ENCODE measurements at places on chromosomes 7 and 10.

DNA sequence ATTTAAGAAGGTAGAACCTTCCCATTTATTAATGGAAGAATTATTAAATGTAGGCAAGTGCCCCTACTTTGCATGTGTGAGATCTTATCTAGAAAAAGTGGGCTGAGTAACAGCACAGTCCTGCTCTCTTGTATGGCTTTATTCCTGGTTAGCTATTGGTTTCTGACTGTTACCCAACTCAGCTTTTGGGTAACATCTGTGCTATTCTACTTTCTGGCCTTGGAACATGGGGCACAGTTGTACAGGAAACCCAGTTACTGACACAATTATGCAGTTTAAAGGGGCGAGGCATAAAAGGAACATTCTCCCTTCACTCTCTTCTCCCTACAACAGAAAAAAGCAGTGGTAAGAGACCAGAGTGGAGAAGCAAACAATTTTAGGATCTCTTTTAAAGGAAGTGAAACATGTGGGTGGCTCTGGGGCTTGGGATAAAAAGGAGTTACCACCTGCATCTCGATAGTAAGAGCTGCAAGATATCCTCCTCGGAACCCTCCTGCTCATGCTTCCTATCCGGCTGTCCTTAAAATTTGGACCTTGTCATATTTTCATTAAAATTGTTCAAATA is 16.0 kb downstream of the NUDT5 start:
- DNase-seq: no peak

- DNase-seq: no peak
Observed at GRCh38 chr7:99314504-99314903, 11.2 kb upstream of the ARPC1A start.

DNA sequence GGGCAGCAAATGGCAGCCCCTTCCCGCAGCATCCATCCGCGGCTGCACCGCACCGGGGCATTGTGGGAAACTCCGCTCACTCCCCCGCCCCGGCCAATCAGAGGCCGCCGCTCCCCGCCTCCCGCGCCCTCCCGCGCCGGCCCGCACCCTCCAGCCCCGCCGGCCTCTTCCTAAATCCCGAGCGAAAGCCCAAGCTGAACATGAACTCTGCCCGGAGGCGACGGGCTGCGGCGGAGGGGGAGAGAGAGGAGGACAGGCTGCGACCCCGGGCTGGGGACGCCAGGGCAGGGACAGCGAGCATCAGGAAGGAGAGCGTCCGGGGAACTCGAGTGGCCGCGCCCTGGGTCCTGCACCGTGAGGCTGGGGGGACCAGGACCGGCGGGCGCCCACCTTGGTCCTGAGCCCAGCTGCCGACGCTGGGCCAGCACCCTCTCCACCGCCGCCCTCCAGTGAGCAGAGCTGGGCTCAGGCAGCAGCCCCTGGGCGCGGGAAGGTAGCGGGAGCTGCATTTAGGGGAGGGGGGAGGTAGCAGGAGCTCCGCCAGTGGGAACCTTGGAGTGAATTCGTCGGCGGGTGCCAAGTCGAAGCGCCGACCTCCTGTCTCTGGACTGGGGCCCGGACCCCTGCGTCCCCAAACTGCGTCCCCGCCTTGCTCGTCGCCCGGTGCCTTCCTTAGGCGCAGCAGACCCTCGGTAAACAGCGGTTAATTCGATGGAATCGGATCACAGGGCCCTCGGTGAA is at the start of gene DGKI:
Gene DGKI, minus strand, starts transcription at position 148 of the 741 bp plus-strand sequence.
- no peak for DNase-seq

DNA sequence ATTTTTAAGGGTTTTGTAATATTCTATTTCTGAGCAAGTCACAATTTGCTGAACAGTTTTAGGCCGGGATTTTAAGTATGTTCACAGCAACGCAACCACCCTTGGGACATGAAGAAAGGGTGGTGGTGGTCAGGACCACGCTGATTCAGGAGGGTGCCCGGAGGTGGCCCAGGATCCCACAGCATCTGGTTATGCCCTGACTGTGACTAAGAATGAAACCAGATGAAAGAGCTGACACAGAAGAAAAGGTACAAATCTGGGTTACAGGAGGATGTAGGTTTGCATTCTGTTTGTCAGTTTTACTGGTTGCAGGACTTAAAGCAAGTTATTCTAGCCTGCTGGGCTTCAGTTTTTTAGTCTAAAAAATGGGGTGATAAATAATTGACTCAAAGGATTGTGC is 279.7 kb downstream of the CCSER2 start:
- no peak for DNase-seq
